ENCODE measurements at places on chromosomes 12 and 14. TPM values are rescaled to one million over a fixed set of nuclear protein-coding genes. Genes with fewer than 3 reads are reported as not detected.

Gene BEST3
- total RNA-seq = 1.2 TPM

Gene ABCD2
- not detected for total RNA-seq

Gene SIX6
- not detected for total RNA-seq

Gene PMCH
- not detected for total RNA-seq

Gene MOK
- 25.3 TPM for total RNA-seq

Gene INHBE
- 0.08 TPM for total RNA-seq

Gene DBX2
- total RNA-seq = not detected

Gene CCDC197
- not detected for total RNA-seq

Gene ZBTB1
- total RNA-seq = 25.2 TPM

Gene ACIN1
- total RNA-seq = 104 TPM

Gene MUCL1
- not detected for total RNA-seq

Gene ARHGDIB
- 1.3 TPM for total RNA-seq

Gene SPATS2
- total RNA-seq = 26.6 TPM

Gene FGD4
- total RNA-seq = 3.5 TPM

Gene TMEM119
- total RNA-seq = 0.09 TPM

Gene NEUROD4
- 0.02 TPM for total RNA-seq

Gene E2F7
- 7.0 TPM for total RNA-seq

Gene DCN
- not detected for total RNA-seq

Gene AGAP2
- total RNA-seq = 0.12 TPM

Gene HOXC4
- total RNA-seq = 4.3 TPM

Gene TAS2R42
- total RNA-seq = not detected

Gene SMIM41
- not detected for total RNA-seq
